Effector CD8-positive, alpha-beta T cell (primary cell): ENCODE measurements at places on chromosomes 2 and 18.

GRCh38 chr2:231362555-231363184, 32.8 kb upstream of the B3GNT7 start:
- no peak for DNase-seq

DNA sequence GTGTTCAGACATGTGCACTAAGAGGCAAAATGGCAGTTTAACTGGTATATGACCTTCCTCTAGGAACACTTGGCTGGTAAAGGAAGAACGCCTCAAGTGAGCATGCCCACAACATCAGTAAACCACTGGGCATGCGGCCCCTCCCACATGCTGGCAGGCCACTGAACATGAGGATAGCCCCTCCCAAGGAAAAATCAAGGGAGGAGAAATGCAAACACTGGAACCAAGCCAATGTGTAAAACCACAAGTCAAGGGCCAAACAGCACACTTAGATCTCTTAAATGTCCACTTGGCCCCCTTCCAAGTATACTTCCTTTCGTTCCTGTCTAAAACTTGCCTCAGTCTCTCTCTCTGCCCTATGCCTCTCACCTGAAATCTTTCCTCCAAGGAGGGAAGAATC, 980.8 kb downstream of the TSN start:
- no peak for DNase-seq

GRCh38 chr2:168650139-168650538, 152.3 kb upstream of the NOSTRIN start:
- no peak for DNase-seq

GRCh38 chr2:16971722-16972234, 306.1 kb upstream of the CYRIA start:
- DNase-seq: no peak

GRCh38 chr2:144382849-144383248, 137.1 kb downstream of the ZEB2 start:
- DNase-seq: no peak

DNA sequence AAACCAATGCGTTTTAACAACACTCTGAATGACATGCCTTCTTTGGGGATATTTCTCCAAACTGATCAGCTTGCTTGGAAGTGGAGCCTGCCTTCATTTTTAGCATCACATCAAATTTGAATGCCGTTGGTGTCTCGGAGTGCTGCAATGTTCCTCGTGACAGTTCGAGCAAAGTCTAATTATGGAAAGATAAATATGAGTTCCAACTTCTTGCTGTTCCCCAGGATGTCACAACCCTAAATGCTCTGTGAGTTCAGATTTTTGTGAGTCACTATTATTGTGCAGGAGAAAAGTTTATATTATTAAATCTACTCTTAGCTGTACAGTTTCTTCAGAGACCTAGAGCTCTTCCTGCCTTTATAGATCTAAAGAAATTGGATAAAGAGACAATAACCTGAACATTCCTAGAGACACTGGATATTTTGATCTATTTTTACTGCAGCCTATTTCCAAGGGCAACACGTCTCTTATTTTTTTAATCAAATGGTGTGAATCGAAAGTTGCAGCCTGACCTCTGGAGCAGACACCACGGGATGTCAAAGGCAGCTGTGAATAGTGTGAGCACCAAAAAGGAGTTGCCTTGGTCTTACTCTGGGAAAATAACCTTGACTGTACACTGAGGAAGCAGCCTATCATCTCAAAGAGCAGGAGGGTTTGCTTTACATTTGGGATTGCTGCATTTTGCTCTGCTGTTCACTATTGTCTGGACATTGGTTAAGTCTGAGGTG, 330.1 kb downstream of the TDRD15 start:
- no peak for DNase-seq

- DNase-seq: no peak
Measured at GRCh38 chr2:216873573-216873972, 13.7 kb upstream of the TNP1 start.

GRCh38 chr2:134934150-134934549, 15.5 kb downstream of the CCNT2 start:
- no peak for DNase-seq

DNA sequence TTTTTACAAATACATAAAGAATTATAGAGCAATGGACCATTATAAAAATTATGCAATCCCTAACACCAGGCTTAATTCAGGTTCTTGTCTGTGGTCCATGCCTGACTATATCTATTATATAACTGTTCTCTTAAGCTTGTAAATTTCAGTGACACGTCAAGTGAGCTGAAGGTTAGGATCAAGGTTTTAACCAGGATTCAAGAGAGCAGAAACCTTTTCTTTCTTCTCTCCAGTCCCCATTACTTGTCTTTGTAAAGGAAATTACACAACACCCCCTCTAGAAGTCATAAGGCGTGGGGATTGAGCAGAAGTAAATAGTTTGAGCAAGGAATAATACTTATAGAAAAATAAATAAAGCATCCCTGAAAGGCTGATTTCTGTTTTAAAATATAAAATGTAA, 122.0 kb downstream of the ZNF521 start:
- DNase-seq: no peak

DNA sequence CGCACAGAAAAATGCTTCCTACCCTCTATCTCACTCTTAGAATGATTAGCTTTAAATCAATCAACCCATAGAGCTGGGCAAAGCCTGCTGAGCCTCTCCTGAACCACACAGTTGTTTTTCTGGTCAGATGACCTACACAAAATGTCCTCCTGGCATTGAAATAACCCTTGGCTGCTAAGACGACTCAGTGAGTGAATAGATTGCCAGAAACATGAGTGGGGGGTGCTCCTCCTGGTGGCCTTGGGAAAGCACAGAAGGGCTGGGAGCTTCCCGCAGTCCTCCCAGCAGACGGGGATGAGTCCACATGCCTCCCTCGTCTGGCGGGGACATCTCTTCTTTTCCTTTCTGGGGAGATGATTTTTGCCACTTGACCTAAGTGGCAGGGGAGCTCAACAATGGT, 14.9 kb downstream of the MAL start:
- no peak for DNase-seq

GRCh38 chr2:239279508-239280295, 121.1 kb downstream of the HDAC4 start:
- DNase-seq: no peak

- no peak for DNase-seq
Measured at GRCh38 chr2:21781962-21782361, 658.2 kb downstream of the TDRD15 start.

- no peak for DNase-seq
Measured at GRCh38 chr18:23853448-23854195, 160.9 kb upstream of the TTC39C start.

GRCh38 chr2:12816379-12817306, 99.9 kb downstream of the TRIB2 start:
- no peak for DNase-seq

DNA sequence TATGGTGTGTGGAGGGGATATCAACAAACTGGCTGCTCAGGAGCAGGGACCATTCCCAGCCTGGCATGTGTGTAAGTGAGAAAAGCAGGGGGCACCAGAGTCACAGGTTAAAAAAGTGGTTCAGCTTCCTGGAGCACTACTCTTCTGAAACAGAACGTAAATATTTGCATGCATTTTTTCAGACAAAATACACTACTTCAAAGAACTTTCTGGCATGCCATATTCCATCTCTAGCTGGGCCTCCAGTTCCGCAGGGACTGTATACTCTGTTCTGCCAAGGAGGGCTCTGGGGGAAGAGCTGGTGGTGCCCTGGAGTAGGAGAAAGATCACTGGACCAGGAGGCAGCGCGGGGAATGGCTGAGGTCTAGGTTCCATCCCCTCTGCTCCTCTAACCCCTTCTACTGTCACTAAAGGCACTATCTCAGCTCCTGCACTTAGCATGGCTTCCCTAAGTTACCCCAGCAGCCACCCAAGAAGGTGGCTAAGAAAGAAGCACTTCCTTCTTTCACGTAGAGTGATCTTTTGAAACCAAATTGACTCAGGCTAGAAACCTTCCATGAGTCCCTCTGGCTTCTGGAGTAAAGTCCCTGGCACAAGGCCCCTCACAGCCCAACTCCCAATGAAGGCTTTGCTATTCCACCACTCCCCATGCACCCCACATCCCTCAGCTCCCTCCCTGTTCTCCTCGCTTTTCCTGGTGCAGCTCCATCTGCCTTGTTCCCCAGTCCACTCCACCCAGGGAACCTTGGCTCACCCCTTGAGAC, 57.6 kb upstream of the CABLES1 start:
- DNase-seq: no peak

DNA sequence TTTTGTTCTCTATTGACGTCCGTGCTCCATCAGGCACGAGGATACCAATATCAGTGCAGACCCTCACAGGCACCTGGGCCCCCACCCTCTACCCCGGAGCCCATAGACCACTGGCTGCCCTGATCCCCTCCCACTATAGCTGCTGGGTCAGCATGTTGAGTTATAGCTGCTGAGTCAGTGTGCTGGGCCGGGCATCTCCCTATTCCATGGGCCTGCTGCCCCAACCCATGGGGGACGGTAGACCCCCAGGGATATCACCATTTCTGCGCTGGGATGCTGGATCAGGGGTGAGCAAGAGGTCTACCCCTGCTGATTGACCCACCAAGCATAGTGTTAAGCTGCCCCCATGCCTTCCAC, 100.1 kb upstream of the ST3GAL5 start:
- DNase-seq: no peak

GRCh38 chr2:189022053-189022481, 47.9 kb downstream of the COL3A1 start:
- no peak for DNase-seq

DNA sequence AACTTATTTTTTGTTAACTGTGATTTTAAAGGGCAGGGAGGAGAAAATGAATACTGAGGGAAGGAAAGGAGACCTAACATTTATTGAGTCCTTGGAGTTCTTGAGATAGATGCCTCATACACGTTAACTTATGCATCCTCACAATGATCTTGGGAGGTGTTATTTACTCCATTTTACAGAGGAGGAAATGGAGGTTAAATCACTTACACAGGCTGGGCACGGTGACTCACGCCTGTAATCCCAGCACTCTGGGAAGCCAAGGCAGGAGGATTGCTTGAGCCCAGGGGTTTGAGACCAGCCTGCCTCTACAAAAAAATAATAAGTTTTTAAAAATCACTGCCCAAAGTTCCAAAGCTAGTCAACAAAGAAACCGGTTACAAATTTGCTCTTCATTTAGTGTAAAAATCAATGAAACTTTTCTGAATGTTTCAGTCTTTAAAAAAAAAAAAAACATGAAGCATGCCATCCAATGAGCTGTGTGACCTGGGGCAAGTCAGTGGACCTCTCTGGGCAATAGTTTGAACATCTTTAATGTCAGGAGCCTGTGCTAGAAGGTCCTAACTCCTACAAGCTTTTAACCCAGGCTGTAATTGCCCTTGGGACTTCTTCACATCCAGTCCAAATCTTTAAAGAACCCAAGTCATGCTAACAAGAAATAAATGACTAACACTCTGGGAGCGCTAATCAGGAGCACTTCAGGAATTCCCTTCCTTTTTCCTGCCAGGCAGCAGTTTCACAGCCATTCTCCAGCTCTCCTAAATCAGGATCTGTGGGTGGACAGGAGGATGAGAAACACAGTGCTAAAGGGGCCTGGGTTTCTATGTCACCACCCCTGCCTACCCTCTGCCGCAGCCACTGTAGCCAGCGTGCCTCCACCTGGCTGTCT, 176.4 kb downstream of the TMEM247 start:
- DNase-seq: no peak

DNA sequence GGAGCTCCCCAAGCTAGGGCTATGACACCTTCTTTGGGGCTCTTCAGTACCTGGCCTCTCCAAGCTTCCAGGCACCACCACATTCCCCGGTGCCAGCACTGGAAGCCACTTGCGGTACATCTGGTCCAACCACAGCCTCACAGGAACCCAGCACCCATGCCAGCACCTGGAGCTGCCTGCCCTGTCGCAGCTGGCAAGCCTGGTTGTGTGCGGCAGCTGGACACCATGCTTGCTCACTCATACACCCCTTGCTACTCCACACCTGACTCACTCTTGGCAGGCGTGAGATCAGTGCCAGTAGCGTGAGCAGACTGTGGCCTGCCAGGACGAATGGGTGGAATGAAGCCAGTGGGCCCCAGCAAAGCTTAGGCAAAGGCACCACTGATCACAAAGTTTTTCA, 34.0 kb downstream of the LRRTM4 start:
- DNase-seq: no peak
